ENCODE measurements at places on chromosomes 5 and 9.
A peak's percentile ranks its signal among the peaks of the same experiment; 100 is the strongest.

DNA sequence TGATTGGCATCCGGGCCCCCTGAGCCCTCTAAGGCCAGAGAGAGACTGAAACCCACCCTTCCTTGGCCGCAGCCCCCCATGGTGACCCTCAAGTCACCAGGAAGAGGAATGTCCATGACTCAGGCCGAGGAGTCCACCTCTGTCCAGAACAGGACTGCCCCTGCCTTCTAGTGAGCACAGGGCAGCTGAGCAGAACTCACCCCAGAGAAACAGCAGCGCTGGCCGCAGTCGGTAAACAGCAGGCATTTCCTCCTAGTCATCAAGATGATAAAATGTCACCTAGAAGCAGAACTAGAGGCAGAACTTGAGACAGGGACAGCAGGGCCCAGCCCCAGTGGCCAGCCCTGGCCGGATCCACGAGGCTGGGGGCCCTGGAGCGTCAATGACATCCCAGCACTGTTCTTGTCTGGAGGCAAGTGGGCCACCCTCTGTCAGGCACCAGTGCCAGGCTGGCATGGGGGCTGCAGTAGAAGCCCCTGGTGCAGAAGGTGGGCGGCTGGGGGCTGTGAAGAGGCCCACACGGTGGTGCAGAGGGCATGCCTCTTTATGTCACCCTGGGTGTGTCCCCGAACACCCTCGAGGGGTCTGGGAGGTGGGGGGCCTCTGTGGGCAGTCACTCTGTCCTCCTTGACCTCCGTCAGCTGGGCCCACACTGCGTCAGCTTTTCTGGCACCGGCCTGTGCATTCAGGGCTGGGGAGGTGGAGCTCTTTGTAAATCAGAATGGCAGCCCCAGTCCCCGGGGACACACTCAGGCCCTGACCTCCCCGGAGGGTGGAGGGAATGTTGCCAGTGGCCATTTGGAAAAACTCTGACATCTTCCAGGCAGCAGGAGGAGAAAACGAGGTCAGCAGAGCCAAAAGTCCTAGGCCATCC, 83.0 kb downstream of the NTNG2 start:
- DNase-seq = no peak

DNA sequence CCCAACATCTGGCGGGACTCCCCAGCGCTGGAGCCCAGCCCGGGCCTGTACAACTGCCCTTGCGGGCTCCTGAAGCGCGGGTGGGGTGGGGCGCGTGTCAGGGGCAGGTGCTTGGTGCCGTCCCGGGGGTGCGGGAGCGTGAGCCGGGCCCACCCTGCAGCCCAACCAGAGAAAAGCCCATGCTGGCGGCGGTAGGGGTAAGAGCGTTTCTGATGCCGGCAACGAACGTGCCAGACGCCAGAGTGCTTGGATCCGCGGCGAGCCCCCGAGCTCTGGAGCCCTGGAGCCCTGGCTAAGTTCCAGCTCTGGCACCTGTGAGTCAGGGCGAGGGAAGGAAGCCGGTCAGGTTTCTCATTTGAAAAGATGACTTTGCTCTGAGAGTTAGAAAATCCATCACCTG, 58.0 kb downstream of the ZNF510 start:
- no peak for DNase-seq

GRCh38 chr9:117204971-117205370, 209.9 kb downstream of the ASTN2 start:
- DNase-seq = no peak

- no peak for DNase-seq
These were observed 243.9 kb upstream of the SLC30A5 start for GRCh38 chr5:68849906-68850305.

GRCh38 chr5:79133657-79134451, 22.2 kb downstream of the BHMT start:
- peak; percentile 32 for DNase-seq

GRCh38 chr5:82313016-82313415, 34.9 kb upstream of the RPS23 start:
- DNase-seq = no peak

DNA sequence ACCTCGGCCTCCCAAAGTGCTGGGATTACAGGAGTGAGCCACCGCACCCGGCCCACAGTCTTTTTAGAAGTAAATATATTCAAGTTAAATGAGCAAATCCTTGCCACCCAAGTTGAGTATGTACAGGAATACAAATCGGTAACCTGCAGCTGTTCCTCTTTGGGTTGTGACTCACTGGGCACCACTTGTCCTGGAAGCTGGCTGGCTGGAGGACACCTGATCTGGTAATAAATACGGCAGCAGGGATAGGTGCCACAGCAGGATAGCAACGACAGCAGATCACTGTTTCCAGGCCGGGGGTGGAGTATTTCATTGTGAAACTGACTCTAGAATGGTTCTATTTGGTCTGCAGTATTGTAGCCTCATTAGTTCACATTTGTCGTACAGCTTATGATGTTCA, 35.7 kb upstream of the SLC36A2 start:
- DNase-seq = no peak

Measured in occipital lobe (tissue), 3 donors.